Vein endothelial cell (primary cell): ENCODE measurements at places on chromosomes 5 and 9. TPM values are rescaled to one million over a fixed set of nuclear protein-coding genes. Genes with fewer than 3 reads are reported as not detected.

CD14 gene
- total RNA-seq = 0.57 TPM in 1 of 2 replicates, not detected in the other

PCDHA4 gene
- total RNA-seq = 0.10 and 0.33 TPM in 2 replicates

FGF10 gene
- total RNA-seq = not detected in 2 replicates

HRH2 gene
- total RNA-seq = under 0.01 TPM in 1 of 2 replicates, not detected in the other
